ENCODE measurements at places on chromosomes 2 and 18. TPM values are rescaled to one million over a fixed set of nuclear protein-coding genes. Genes with fewer than 3 reads are reported as not detected.

Gene CTIF
- 19.9 TPM for total RNA-seq

Gene C1GALT1C1L
- total RNA-seq, result 0.37 TPM

Gene PIKFYVE
- total RNA-seq, result 27.9 TPM

Gene SERPINB3
- not detected for total RNA-seq

DNA sequence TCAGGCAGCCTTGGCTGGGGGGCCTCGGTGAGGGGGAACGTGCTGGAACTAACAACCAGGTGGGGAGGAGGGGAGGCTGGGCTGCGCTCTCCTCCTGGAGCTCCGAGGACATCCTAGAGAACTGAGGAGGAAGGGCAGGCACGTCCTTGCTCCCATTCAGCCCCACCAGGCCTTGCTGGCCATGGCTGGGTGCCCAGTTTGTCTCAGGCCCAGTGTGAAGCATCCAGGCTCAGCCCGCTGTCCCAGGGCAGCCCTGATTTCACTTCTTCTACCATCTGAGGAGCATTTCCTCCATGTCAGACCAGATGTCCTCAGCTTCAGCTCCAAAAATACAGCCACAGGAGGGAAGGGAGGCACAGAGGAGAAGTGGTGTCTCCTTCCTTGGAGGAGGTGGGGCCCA, 125.4 kb downstream of the CELF4 start:
- no peak overlapping the region for H3K27ac ChIP-seq
- H3K4me3 ChIP-seq, result no peak overlapping the region
- no peaks in the 10 kb centered on the region for H3K27me3 ChIP-seq
- no peak for DNase-seq
- no peaks in the 10 kb centered on the region for H3K4me1 ChIP-seq

DNA sequence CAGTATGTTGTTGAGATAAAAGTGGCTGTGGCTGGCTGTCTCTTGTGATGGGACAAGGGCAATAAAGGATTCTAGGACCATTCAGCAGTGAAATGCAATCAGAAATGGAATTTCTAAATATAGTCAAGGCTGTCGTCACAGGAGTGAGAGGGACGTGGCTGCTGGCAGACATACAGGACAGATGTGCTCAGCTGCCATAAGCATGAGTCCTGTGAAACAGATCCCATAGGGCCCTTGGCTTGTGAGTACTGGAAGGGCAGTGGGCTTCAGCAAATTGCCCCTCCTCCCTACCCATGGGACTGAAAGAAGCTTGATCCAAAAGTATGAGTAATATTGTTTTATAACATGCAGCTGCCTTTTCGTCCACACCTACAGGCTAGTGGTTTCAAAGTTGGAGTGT, 4.2 kb upstream of the CNNM3 start:
- peaks cover 4% of the 10 kb centered on the region for H3K4me1 ChIP-seq
- no peaks in the 10 kb centered on the region for H3K27me3 ChIP-seq
- H3K36me3 ChIP-seq, result peaks cover 6% of the 10 kb centered on the region
- no peak overlapping the region for H3K27ac ChIP-seq
- no peak overlapping the region for H3K4me3 ChIP-seq

DNA sequence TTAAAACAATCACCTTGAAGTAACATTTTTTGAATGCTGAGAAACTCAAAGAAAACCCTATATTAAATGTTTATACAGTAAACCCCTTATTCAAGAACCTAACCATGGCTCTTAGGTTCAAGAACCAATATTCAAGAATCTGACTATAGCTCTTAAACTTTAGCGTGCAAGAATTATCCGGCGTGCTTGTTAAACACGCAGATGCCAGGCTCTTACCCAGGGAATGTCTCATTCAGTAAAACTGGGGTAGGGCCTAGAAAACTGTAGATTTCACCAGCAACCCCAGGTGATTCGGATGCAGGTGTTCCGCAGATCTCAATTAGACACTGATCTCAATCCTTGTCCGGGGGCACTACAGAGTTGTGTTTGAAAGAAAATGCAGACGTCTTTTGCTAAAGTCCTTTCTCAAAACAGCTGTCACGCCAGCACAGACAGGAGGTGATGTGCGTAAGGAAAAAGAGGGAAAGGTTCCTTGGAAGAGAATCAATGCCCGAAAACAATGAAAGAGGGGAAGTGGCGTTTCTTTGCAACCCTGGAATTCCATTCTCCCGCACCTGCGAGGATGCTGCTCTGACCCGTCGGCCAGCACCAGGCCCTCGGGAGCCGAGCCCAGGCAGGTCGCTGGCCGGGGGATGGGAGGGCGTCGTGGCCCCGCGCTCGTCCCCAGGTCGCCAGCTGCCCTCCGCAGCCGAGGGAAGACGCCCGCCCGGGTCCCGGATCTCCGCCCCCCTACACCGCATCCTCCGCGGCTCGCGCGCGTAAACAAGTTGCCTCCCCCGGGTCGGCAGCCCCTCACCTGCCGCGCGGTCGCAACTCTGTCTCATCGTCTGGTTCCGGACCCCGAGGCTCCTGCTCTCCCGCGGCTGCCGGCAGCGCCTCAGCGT, 851 bp downstream of the EIF2AK3 start:
- peak overlapping the region; percentile 76 for H3K27ac ChIP-seq
- H3K36me3 ChIP-seq, result no peaks in the 10 kb centered on the region
- H3K4me3 ChIP-seq, result peak overlapping the region; percentile 95
- peaks cover 13% of the 10 kb centered on the region for H3K4me1 ChIP-seq

DNA sequence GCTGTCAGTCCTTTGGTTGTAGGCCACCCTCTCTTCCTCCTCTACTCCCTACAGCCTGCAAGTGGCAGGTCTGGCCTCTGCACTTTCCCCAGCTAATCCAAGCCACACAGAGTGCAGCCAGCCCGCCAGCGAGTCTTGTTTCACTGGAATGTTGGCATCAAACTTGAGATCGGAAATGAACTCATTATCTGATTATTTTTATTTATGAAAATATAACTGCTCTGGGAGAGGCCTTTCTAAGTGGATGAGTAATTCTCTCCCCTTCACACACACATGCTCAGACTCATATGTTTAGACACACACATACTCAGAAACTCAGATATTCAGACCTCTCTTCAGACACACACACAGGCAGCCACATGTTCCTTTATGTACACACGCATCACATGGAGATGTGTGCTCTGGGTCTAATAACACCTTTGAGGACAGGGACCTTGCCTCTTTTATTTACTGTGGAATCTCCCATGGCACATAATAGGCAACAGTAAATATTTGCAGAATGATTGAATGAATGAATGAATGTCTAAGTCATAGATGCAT, 151.3 kb downstream of the ZFP36L2 start:
- H3K4me1 ChIP-seq, result peaks cover 40% of the 10 kb centered on the region
- H3K36me3 ChIP-seq, result no peaks in the 10 kb centered on the region
- H3K27ac ChIP-seq, result no peak overlapping the region
- no peak overlapping the region for H3K4me3 ChIP-seq
- no peak for DNase-seq

DNA sequence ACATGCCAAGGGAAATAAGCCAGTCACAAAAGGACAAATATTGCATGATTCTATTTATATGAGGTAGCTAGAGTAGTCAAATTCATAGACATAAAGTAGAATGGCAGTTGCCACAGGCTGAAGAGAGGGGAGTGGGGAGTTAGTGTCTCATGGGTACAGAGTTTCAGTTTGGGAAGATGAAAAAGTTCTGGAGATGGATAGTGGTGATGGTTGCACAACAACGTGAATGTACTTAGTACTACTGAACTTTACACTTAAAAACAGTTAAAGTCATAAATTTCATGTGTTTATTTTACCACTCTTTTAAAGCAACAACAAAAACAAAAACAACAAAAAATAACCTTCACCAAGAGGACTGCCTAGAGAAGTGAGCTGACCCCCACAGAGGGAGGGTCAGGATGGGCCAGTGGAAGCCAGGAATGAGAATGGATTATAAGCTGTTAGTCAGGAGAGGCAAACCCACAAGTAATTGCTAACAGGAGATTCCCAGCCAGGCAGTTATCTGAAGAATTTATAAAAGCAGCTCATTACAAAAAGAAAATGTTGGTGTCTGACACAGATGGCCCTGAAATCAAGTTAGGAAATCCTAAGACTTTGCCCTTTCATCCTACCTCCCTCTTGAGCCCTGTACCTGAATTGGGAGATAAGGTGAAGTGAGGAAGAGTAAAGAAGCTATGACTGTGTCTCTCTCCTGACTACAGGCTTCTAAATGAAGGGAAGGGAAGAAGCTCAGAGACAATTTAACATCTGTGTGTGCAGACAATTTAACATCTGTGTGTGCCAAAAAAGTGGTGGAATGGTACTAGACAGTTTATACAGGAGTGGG, 263.4 kb downstream of the PDE11A start:
- H3K27ac ChIP-seq, result no peak overlapping the region
- DNase-seq, result no peak
- no peaks in the 10 kb centered on the region for H3K27me3 ChIP-seq
- no peak overlapping the region for H3K4me3 ChIP-seq
- H3K4me1 ChIP-seq, result no peaks in the 10 kb centered on the region

DNA sequence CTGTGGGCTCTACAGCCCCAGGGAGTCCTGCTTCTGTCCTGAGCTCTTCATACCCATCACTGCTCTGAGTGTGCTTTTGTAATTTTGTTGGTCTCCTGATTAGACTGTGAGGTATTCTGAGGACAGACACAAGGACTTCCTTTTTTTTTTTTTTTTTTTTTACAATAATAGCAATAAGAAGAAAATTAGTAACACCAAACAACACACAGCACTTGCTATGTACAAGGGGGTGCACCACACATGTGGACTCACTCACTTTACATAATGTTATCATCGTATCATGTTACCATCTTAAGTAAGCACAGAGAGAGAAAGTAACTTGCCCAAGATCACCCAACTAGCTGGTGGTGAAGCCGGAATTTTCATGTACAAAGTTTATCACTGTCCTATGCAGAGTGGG, 34.6 kb downstream of the MBP start:
- H3K36me3 ChIP-seq, result no peaks in the 10 kb centered on the region
- no peak overlapping the region for H3K4me3 ChIP-seq
- DNase-seq, result no peak

DNA sequence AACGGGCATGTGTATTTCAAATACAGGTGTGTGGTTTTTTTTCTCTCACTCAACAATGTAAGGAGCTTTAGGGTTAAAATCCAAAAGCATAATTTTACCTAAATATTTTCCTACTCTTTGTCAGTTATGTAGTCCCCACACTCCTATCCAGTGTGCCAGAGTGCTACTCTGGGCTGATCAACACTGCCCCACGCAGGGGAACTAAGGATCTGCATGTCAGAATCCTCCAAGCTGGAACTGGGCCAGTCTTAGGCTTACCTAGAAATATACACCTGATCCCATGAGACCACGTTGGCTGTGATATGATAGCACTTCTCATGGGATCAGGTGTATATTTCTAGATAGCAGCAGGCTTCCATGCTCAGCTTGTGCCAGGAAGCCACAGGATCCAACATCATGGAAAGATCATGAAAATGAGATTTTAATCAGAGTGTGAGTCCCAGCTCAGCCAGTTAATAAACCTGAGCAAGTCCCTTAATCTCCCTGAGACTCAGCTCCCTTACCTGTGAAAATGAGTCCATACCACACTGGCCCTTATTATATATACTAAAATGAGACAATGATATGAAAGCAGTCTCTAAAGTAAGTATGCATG, 29.7 kb downstream of the CCDC141 start:
- H3K36me3 ChIP-seq, result no peaks in the 10 kb centered on the region
- H3K4me1 ChIP-seq, result no peaks in the 10 kb centered on the region
- no peak overlapping the region for H3K4me3 ChIP-seq
- DNase-seq, result peak; percentile 67
- H3K27me3 ChIP-seq, result no peaks in the 10 kb centered on the region

DNA sequence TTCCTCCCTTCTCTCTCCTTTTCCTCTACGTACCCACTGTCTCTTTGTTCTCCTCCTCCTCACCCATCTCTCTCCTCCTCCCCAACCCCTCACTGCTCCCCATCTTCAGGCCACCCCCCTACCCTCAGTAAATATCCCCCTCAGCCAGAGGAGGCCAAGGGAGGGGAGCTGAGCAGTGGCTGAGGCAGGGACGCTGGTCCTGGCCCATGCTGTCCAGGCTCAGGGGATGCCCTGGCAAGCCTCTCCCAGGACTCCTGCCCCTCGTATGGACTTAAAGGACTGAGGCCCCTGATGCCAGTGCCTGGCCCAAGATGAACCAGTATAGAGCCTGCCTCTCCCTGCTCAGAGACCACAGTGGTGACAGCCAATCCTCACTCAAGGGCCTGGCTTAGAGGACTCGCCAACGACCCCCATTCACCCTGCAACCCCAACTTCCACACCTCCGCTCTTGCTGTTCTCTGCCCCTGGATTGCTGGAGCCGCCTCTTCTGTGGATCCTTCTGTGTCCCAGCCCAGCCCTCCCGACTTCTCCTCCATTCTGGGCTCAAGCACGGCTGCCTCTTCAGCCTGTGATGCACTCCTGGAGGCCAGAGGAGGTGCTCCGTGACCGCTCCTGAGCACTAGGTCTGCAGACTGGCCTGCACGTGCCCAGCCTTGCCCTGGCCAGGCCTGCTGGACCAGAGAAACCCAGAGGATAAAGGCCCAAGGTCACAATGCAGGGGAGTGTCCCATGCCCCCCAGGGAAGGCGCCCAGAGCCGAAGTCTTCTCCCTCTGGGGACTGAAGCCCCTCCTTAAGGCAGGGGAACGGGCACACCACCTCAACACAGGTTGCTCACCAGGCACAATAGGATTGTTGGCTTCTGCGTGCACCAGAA, 9.5 kb upstream of the DUSP2 start:
- H3K4me3 ChIP-seq, result no peak overlapping the region
- no peak for DNase-seq
- no peaks in the 10 kb centered on the region for H3K36me3 ChIP-seq
- H3K27ac ChIP-seq, result no peak overlapping the region

DNA sequence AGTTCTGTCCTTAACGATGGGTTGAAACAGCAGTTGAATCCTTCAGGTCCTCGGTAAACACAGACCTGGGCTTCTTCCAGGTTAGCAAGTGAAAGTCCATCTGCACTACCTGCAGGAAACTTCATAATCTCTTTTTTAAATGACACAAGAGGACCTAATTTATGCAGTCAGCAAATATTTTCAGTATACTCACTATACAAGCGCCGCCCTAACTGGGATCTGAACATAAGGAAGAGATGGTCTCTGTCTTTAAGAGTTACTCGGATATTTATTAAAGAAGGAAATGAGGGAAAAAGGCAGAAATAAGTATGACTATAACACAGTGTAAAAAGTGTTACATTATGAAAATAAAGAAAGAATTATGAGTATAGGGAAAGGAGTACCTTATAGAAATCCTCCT, 103.3 kb downstream of the NBAS start:
- peaks cover 19% of the 10 kb centered on the region for H3K4me1 ChIP-seq
- no peaks in the 10 kb centered on the region for H3K27me3 ChIP-seq
- H3K4me3 ChIP-seq, result no peak overlapping the region
- DNase-seq, result no peak

DNA sequence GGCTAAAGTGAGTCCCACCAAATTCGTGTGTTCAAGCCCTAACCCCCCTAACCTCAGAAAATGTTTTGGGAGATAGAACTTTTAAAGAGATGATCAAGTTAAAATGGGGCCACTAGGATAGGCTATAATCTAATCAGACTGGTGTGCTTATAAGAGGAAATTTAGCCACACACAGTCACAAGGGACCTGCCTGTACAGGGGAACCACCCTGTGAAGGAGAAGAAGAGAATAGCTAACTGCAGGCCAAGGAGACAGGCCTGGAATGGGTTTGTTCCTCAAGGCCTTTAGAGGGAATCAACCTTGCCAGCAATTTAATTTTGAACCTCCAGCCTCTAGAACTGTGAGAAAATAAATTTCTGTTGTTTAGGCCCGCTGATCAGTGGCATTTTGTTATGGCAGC, 36.0 kb upstream of the TANK start:
- H3K4me1 ChIP-seq, result peaks cover 37% of the 10 kb centered on the region
- H3K27me3 ChIP-seq, result no peaks in the 10 kb centered on the region
- H3K27ac ChIP-seq, result peak overlapping the region; percentile 95
- no peaks in the 10 kb centered on the region for H3K36me3 ChIP-seq
- no peak for DNase-seq

- DNase-seq, result no peak
- no peaks in the 10 kb centered on the region for H3K4me1 ChIP-seq
- H3K27me3 ChIP-seq, result no peaks in the 10 kb centered on the region
- H3K4me3 ChIP-seq, result no peak overlapping the region
Measured at GRCh38 chr2:208363485-208363884, 43.1 kb upstream of the PTH2R start.
